ENCODE measurements at places on chromosomes 1 and 21.

- no peak for DNase-seq
Observed at GRCh38 chr1:229629261-229629660, 3.2 kb downstream of the URB2 start.

DNA sequence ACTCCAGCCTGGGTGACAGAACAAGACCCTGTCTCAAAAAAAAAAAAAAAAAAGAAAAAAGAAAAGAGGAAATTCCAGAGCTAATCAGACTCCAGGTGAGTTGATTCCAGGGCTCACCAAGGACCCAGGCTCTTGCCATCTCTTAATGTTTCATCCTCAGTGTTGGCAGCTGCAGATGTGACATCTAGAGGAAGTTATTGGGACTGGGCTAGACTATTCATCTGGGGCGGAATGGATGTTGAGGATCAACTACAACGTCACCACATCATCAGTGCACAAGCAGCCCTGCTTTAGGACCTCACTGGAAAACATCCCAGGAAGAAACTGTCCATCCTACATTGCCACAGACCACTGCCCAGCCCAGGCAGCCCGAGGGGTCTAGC, 28.6 kb upstream of the PARP1 start:
- no peak for DNase-seq

DNA sequence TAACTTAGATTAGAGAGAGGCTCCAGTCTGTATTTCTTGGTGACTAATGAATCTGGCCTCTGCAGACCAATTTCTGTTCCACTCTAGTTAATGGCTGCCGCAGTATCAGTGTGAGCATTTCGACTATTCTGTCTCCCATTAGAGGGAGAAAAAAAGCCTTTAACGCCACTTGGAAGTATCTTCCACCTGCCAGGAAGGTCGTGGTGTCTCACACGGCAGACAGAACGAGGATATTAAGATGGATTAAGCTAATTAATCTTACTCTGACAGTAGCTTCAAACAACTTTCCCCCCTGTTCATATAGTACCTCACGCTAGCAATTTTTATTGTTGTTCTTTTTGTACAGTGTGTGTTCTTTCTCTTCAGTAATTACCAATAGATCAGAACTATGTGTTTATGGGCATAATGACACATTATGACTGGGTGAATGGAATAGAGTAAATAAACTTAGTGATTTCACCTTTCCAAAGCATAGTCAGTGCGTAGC, 153.8 kb downstream of the ADGRL2 start:
- DNase-seq, result no peak

DNA sequence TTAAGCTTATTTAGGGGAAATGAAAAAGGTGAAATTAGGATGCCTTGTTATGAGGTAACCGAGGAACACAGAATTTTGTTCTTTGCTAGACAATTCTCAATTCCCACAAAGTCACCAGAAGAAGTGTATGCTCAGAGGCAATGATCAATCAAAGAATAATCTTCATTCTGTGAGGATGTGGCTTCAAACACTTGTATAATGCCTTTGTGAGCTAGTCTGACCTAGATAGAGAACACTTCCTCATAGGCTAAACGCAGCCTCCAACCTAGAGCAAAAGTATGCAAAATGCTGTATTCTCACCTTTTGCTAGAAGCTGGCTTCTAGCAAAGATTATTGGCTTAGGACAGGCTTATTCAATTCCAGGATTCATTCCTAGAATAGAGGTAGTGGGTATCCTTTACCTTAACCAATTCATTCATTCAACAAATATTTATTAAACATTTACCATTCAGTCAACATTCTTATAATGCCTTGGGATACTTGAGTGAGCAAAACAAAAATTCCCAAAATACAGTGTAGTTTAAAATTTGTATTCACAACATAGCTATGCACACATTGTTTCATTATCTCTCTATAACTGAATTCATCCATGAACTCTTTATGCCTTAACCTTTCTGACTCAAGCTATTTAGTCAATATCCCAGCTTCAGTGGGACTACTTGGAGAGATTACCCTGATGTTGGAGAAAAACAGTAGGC, 530.2 kb downstream of the PTPRC start:
- DNase-seq, result no peak

GRCh38 chr1:2544093-2544874, 11.9 kb upstream of the TNFRSF14 start:
- DNase-seq, result no peak

GRCh38 chr1:173454966-173455524, 22.1 kb upstream of the PRDX6 start:
- DNase-seq, result no peak

DNA sequence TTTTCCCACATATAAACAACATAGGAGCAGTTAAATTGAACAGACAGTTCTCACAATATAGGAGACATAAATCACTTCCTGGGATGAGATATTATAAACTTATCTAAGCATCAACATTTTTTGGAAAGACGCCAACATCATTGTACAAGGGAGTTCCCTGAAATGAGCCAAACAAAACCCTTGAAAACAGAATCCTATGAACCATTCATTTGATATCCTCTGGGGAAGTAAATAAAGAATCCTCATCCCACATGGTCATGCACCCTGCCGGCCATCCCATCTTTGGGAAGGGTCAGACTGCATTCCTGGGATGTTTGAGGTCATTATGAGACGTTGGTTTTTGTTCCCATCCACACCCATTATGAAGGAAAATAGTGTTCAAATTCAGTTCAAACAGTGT, 111.8 kb upstream of the USP25 start:
- DNase-seq, result no peak

DNA sequence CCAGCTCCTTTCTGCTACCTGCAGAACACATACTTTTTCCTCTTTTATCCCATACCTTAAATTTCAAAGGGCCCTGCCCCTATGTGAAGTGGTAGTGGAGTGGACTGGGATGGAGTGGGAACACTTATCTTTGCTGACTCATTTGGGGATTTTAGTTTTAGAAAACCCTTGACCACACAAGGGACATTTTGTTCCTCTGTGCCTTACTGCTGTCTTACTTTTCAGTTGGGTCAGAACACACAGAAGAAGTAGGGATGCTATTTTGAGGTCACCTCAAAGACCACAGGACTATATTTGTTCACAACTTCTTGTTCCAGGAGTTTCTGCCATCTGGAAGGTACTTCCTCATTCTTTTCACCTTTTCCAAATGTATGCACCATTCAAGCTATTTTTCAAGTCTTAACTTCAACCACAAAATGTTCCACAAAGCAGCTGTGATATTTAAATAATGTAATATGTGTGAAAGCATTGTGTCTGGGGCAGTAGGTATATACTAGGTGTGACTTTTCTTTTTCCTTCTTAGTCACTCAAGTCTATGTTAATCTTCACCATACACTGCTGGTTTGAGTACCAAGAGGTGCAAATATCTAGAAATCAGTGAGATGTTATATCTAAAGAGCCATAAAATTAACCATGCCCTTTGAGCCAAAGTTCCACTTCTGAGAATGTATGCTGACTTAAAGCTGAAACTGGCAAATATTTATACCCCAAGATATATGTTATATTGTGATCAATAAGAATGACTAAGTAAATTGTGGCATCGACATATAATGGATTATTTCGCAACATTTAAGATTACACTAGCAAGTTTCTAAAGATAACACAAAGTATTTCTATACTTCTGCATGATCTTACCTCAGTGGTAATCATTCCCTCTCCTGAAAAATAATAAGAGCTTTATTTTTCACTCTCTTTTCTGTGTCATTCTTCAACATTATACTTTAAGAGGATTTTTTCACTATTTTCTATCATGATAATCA, 308.5 kb downstream of the MRPL39 start:
- DNase-seq, result no peak

DNA sequence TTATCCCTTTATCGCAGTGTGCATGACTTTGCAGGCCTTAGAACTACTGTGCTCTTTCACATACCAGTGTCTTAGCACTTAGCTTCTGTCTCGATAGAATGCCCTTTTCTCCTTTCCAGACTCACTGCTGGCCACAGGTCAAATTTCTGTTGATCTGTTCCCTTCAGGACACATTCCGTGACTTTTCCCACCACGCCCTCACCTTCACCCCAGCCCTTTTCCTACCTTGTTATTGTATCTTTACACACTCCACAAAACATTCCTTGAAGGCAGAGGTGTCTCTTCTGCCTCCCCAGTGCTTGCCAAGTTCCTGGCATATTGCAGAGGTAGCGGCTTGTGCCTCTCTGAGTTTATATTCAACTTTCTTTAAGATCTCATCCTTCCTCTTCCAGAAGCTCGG, 3.7 kb upstream of the IGSF9 start:
- DNase-seq, result no peak

GRCh38 chr1:19209439-19209989, 552 bp downstream of the UBR4 start:
- peak; percentile 33 for DNase-seq

DNA sequence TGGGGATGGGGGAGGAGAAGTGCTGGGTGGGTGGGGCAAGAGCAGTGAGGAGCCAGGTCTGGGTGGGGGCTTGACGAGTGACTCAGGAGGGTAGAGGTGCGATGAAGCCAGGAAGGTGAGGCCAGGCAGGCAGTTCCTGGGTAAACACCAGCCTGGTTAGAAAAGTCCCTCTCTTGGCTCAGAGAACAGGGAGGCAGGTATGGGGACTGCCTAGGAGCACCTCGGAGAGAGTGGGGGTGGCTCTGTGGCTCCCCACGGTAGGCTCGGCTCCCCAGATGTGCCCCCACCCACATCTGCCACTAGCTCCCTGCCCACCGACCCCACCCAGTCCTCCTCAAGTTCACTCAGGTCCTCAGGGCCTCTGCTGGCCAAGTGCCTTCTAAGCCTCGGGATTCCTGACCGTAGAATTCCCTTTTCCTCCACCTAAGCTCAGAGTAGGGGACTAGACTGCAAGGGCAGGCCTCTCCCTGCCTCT, 1.2 kb downstream of the HSPG2 start:
- no peak for DNase-seq

- no peak for DNase-seq
Observed at GRCh38 chr1:106957795-106958194, 98.7 kb upstream of the PRMT6 start.

DNA sequence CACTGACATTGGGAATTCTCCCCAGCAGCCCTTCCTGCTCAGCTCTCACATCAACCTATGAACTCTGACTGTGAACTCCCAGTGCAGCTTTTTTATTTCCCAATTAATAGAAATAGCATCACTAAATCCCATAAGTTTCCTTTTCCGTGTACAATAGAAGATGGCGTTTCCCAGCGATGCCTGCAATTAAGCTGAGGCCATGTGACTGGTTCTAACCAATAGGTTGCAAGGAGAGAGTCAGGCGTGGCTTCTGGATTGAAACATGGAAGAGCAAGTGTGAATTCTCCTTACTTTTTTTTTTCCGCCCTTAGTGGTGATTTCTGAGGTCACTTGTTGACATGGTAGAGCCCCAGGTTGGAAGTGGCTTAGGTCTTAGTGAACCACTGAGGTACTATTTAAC, 59.0 kb upstream of the IGSF5 start:
- DNase-seq, result no peak

All from NCI-H526 (cell line).